A549 (cell line): ENCODE measurements at places on chromosomes 11 and 22.

GRCh38 chr22:32205974-32206773 is 1.3 kb upstream of the RFPL2 start:
- DNase-seq, result peak; percentile 7

- no peak for DNase-seq
Measured at GRCh38 chr11:6237761-6238302, 1.1 kb upstream of the CNGA4 start.

DNA sequence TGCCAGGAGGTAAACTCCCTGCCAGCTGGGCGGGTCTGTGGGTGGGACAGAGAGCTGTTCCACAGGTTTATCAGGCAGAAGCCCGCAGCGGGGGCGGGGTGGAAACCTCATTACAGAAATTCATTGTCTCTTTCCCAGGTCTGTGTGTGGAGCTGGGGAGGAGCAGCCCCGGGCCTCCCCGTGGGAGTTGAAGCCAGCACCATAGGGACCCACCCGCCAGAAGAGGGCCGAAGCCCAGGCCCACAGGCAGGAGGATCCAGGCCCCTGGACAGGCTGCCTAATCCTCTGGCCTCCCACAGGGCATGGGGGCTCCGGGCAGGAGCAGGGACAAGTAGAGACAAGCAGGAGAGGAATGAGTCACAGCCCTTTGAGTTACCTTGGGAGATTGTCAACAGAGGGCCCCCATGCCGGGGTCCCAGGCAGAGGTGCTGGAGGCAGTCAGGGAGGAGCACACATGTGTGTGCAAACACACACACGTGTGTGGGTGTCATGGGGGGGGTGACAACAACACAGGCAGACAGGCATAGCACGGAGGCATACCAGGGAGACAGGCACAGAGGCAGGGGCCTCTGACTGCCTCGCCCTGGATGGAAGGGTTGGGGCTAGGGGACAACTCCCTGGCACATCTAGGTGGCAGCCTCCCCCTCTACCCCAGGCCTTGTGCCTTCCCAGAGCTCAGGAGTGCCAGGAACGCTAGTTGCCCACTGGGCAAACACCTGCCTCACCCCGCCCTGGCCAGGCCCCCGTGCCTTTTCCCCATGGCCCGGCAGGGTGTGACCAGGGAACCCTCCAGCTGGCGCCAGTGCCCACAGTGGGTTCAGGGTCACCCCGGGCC is 1.4 kb downstream of the CDC42BPG start:
- DNase-seq, result peak; percentile 48

DNA sequence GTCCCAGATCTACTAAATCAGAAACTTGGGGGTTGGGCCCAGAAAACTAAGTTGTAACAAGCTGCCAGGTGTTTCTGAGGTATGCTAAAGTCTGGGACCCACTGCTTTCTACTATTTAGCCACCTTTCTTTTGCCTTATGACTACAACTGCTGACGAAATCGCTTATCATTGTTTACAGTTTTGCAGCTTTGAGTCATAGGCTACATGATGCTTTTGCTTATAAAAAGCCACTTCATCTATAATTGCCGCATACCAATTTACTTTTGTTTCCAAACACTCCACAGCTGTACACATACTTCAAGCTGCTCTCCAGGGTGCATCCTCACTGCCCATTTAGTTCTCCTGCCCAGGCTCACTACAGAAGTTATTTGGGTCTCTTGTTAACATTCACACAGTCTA is 144.7 kb downstream of the ENTHD1 start:
- no peak for DNase-seq

- no peak for DNase-seq
Measured at GRCh38 chr11:122788781-122789535, 49.3 kb upstream of the CRTAM start.

- no peak for DNase-seq
Measured at GRCh38 chr11:116413301-116414242, 359.2 kb downstream of the BUD13 start.

DNA sequence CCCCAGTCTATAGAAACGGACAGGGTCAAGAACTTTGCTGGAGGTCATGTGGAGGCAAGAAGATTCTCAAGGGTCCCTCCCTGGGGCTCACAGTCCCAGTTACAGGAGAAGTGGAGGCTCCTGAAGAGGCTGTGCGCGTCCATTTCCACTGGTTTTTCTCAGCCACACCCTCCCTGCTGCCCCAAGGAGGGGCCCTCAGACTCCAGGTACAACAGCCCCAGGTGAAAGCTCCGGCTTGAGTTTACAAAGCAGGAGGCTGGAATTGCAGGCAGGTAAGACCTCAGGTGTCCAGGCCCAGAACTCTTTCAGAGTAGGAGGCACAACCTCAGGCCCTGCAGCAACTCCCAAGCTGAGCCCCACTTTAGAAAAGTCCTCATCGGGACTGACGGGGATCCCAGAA is 3.1 kb downstream of the SHANK2 start:
- DNase-seq, result no peak

DNA sequence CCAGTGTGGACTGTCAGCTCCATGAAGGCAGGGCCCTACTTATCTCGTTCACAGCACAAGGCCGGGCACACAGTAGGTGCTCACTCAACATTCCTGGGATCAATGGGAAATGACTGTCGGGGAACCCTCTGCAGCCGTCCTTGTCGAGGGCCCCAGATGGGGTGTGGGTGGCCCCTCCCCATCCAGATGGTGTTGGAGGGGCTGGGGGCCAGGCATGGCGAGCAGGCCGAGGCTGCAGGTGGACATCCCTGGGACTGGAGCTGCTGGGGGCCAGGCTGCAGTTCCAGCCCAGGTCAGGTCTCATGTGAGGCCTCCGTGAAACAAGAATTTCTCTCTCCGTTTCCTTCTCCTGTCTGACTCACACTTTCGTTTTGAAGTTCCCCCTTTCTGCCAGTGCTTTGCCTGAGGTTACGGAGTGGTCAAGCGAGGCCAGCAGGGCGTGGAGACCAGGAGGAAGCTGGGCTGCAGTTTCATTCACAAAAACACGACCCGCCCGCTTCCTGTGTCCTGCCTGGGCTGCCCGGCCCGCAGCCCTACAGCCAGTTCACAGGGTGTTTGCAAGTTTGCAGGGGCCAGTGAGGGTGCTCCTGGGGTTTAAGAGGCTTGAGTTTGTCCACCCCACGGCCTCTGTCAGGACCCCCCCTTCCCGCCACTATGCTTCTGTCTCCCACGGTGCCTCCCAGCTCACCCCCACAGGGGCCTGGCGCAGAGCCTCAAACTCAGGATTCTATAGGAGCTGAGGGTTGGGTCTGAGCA is 4.5 kb downstream of the MYEOV start:
- peak; percentile 94 for DNase-seq

- DNase-seq, result no peak
Measured at GRCh38 chr22:36816636-36817524, at the start of gene PVALB. Gene PVALB (minus strand): TSS chr22:36817035. CDS start chr22:36817005, 30 bp downstream.

DNA sequence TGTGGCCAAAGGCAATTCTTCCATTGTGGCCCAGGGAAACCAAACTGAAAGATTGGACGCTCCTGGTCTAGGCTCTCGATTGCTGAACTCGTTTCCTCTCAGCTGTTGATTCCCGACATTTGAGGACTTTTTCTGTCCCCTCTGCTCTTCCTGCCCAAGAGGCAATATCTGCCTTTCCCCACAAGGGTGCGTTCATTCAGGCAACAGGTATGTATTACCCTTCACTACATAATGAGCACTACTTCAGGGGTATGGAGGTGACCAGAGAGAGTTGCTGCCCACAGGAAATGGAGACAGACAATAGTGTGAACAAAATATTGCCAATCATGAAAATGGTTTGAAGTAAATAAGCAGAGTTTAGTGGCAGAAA is 8.2 kb downstream of the PTH start:
- peak; percentile 49 for DNase-seq

DNA sequence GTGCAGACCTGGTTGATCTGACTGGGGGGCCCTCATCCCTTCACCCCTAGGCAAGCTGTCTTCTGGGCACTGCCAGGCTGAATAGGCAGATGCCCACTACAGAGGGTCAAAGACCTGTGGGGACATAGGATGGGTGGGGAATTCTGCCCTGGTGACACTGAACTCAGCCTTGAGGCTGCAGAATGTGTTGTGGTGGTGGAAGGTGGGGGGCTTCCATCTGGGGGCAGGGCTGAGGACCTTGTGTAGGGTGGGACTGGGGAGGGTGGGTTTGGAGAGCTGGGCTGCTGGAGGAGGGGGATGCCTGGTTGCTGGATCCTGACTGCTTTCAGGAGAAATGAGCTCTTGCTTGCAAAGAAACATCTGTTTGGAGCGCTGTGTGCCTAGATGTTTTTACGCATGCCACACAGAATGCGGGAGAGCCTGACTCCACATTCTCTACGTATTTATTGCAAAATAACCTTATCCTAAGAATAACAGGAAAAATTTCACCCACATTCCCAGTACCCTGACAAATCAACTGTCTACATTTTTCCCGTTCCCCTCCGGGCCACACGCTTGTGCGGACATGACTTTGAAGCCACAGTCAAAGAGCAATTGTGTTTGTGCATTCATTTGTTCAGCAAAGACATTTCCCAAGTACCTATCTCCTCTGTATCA is 18.3 kb downstream of the SMIM38 start:
- no peak for DNase-seq

GRCh38 chr11:120334894-120335462 is 1.2 kb upstream of the ARHGEF12 start:
- DNase-seq, result peak; percentile 76

GRCh38 chr11:12243911-12244550 is 133.3 kb upstream of the PARVA start:
- no peak for DNase-seq

GRCh38 chr11:133742353-133742752 is 103.0 kb downstream of the SPATA19 start:
- DNase-seq, result no peak

- no peak for DNase-seq
Measured at GRCh38 chr22:34072585-34072984, 152.3 kb upstream of the LARGE1 start.

DNA sequence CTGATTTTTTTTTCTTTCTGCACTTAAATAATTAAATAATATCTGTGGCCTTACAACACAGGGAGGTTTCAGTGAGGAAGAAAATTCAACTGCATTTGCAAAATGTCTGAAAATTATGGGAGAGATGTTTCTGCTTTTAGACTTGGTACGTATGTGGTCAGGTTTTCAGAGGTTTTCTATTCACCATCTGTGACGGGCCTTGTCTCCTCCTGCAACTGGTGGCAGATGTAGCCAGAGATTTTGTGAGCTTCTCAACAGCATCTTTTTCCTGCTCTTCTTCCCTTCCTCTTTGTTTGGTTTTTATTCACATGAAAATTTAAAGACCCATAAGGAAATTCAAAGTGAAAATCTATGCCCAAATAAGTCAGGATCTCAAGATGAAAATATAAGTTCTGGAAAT is 38.3 kb downstream of the ZBTB16 start:
- DNase-seq, result no peak

GRCh38 chr11:12909879-12910278 is 99.2 kb upstream of the RASSF10 start:
- no peak for DNase-seq

- DNase-seq, result no peak
Measured at GRCh38 chr11:42620796-42621195, 691.0 kb upstream of the API5 start.

DNA sequence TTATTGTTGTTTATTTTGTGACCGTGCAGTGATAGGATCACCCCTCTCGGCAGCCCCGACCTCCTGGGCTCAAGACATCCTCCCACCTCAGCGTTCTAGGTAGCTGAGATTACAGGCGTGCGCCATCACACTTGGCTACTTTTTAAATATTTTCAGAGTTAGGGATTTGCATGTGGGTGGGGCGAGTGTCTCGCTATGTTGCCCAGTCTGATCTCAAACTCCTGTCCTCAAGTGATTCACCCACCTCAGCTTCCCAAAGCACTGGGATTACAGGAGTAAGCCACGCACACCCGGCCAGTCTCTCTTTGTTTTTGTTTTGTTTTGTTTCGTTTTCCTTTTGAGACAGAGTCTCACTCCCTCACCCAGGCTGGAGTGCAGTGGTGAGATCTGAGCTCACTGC is 1.2 kb upstream of the INTS5 start:
- no peak for DNase-seq

DNA sequence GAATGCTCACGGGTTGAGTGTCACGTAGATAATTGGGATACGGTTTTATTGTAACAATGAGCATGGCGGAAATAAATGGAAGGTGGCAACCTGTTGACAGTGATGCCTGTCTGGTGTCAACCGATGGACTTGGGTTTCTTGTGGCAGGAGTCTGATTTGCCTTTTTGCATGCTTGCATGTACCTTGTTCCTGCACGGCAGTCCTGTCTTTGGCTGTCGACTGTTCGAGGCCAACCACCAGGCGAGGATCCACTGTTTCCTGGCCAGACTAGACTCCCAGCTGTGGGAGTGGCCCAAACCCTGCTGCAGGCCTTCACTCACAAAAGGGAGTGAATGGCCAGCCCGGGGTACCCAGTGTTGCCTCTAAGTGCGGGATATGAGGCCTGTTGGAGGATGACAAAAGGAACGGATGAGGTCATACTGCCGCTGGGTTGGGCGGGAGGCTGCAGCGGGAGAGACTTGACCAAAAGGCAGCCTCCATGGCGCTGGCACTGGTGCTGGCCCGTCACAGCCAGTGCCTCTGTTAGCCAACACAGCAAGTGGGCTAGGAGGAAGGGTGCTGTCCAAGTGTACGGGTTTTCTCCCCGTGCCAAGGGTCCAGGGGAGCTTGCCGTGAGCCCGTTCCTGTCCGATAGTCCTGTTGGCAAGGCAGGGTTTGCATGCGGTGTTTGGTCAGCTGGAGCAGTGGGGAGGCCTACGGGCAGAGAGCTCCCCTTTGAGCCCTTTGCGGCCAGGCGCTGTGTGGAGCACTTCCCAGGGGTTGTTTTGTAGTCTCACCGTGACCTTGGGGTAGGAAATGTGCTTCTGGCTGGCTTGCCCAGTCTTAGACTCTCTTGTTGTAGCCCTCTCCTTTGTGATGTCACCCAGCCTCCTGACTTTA is 974 bp downstream of the DGCR8 start:
- DNase-seq, result peak; percentile 5

DNA sequence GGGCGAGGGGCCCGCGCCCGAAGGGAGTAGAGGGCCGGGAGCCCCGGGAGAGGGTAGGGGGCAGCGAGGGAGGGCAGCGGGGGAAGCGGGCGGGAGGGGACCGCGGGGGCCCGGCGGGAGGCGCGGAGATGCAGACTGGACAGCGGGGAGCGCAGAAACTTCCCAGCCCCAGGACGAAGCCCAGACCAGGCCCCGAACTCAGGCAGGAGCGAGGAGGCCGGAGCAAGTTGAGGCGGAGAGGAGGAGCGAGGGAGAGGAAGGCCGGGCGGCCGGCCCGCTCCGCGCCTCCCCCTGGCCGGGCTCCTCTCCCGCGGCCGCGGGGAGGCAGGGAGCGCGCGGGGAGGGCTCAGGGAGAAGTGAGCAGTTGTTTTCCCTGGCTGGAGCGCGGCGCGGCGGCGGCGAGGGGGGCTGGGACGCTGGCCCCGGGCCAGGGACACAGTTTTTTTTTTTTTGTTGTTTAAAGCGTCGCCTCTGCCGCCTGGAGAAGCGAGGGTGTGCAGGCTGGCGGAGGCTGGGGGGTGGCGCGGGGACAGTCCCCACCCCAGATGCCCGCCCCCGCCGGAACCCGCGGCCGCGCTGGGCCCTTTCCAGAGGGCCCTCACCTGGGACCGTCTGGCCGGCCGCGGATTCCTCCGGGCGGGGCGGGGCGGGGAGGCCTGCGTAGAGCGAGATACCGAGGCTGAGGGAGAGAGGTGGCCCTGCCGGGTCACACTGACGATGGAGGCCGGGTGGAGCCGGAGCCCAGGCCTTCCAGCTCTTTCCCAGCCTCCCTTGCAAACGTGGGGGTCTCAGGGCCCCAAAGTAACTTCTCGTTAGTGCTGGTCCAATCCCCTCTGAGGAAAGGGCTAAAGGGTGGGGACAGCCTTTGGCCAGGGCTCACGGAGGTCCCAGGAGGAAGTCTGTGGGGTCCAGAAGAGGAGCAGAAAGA is at the start of gene LTBP3:
TSS of gene LTBP3 (minus strand) at position 358 of the 928 bp plus-strand sequence. CDS start 400 bp downstream, outside the sequence.
- DNase-seq, result peak; percentile 59

- no peak for DNase-seq
Measured at GRCh38 chr22:20112623-20113511, 3.0 kb upstream of the RANBP1 start.
